ENCODE measurements at places on chromosomes 2 and 18.

DNA sequence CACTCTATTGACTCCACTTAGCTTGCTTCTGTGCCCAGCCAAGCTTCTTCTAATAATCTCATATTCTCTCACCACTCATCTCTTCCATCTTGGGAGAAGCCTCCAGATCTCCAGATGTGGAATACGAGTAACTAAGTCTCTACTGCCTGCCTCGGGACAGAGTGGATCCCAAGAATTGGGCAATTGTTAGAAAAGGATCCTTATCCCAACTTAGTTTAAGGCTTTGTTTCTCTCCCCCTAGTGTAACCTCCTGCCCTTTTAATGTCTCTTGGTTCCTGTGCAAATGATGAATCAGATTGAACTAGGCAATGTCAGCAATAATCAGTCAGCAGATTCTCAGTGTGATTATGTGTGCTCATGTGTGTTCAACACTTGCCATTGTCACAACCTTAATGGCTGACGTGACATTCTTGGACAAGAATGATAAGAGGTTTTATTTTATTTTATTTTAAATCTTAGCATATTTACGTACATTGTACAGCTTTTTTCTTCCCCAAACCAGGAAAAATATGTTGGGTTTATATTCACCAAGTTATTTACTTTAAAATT lies 59.7 kb downstream of the MYO3B start:
- DNase-seq = no peak

DNA sequence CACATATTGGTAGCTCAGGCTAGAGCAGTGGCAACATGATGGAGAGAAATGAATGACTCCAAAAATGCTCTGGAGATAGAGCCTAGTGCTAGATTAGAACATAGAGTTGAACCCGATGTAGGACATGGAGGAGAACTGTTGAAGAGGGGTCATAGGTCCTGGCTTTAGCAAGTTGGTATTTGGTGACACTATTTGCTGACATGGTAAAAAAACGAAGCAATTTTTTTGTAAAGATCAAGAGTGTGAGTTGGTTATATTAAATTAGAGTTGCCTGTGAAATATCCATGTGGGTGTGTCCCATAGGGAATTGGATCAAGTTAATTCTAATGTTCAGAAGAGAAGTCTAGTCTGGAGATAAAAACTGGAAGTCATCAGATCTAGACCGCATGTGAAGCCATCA lies 143.0 kb upstream of the RASGRP3 start:
- DNase-seq = no peak

- DNase-seq = peak; percentile 73
Observed at GRCh38 chr2:233857511-233858141, 3.3 kb upstream of the HJURP start.

DNA sequence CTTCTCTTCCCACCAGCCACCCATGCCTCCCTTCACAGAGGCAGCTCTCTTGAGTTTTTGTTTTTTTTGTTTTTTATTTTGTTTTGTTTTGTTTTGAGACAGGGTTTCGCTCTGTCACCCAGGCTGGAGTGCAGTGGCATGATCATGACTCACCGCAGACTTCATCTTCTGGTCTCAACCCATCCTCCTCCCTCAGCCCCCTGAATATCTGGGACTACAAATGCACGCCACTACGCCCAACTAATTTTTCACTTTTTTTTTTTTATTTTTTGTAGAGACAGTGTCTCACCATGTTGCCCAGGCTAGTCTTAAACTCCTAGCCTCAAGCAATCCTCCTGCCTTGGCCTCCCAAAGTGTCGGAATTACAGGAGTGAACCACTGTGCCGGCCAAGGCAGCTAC lies 161.4 kb downstream of the TRABD2A start:
- DNase-seq = no peak

GRCh38 chr2:220353897-220354296 lies 726.5 kb downstream of the SLC4A3 start:
- DNase-seq = no peak

GRCh38 chr2:169478339-169478738 lies 955 bp upstream of the BBS5 start:
- DNase-seq = no peak

- DNase-seq = no peak
Observed at GRCh38 chr18:22213333-22213973, 44.1 kb downstream of the GATA6 start.

Measured in activated naive CD8-positive, alpha-beta T cell treated with anti-CD3 and anti-CD28 coated beads, Interleukin-2, amount 10 ng/mL, durations not matched to agents 7 days and 5 days (primary cell).